ENCODE measurements at places on chromosomes 11 and 22. TPM values are rescaled to one million over a fixed set of nuclear protein-coding genes. Genes with fewer than 3 reads are reported as not detected.
A peak's percentile ranks its signal among the peaks of the same experiment; 100 is the strongest.

Gene ART1
- total RNA-seq = not detected

Gene NCAM1
- total RNA-seq = 229 TPM

Gene YIF1A
- 68.1 TPM for total RNA-seq

GRCh38 chr11:79139900-79140299 lies 300.9 kb downstream of the TENM4 start:
- no peak for DNase-seq

- DNase-seq = no peak
Measured at GRCh38 chr22:20584872-20585638, 77.6 kb downstream of the MED15 start.

DNA sequence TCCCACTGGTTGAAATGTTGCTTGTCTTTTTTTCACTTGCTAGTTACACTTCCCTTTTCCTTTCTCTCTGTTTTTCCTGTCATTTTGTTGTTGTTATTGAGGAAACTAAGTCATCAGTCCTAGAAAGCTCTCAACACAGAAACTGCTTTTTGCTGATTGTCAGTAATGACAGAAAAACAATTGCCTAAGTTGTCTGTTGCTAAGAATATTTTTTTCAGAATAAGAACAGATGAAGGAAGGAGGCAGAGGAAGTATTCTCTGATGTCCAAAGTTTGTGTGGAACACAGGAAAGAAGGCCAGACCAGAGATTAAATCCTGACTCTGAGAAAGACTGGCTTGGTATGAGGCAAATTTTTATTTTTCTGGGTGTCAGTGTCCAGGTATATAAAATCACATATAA lies 163.3 kb downstream of the CASP12 start:
- no peak for DNase-seq

DNA sequence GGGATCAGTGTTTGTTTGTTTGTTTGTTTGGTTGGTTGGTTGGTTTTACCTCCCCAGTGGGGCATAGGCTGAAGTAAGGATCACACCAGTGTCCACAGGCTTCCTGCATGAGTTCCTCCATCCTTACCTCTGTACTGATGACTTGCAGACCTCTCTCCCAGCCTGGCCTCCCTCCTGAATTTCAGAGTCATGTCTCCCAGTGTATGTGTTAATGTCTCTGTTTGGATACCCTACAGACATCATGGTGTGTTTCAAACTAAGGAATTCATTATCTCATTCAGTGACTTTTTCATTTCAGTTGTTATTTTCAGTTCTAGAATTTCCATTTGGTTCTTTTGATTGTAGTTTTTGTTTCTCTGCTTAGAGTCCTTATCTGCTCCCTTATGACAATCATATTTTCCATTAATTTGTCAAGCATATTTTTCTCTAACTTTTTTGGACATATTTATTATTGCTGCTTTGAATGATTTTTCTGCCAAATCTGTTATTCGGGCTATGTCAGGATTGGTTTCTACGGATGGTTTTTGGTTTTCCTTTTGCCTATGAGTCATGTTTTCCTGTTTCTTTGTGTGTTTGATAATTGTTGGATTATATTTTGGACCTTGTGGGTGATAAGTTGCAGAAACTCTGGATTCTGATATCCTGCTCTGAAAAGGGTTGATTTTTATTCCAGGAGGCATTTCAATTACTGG lies 23.6 kb downstream of the MYEOV start:
- no peak for DNase-seq

DNA sequence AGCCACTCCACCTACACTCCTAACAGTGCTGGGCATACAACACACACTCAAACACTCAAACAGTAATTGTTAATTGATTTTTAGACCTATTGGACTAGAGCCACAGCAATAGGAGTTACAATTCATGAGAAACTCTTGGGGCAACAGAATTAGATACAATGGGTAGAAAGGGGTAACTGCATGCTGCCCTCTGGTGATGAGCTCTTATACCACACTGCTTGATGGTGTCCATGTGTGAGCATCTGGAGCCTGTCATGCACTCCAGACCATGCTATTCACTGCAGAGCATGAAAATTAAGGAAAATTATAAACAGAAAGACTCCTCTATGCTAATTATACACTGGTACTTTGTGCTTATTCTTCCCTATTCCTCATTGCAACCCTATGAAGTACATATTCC lies 975.5 kb upstream of the CCDC90B start:
- DNase-seq = no peak

GRCh38 chr11:123179586-123179985 lies 15.5 kb downstream of the CLMP start:
- no peak for DNase-seq

GRCh38 chr11:727281-727701 lies 20.0 kb upstream of the TALDO1 start:
- DNase-seq = no peak

DNA sequence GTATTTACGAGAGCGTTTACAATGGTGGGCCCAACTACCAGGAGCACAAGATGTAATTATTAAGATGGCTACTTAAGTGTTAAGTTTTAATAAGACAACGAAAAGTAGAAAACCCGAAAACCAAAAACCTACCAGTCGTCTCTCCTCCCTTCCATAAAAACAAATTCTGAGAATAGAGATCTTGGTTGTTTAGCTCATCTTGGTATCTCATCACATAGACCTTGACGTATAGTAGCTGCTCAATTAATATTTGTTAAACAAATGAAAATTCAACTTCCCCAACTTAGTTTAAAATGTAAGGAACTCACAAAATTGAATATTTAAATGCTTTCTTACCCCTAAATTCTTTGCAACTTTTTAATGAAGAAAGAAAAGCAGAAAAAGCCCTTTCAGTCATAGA lies 669 bp downstream of the KDM4D start:
- DNase-seq = no peak

GRCh38 chr11:72224564-72225410 lies at the start of gene INPPL1:
Gene INPPL1 (plus strand): TSS chr11:72224767. CDS start chr11:72224985, 218 bp downstream.
- DNase-seq = peak; percentile 58

DNA sequence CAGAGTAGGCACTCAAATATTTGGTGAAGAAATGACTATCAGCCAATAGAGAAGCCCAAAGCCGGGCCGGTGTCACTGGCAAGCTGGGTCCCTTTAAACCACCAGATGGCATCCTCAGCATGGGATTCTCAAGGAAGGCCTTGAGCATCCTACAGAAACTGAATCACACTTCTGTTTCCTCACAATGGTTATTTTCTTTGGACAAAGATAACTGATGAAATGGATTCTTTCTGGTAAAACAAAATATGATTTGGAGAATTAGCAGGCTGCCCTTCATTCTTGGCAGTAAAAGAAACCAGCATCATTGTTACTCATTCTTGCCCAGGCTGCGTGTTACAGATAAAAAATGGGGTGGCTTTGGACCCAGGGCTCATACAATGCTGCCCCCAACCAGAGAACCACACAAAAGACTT lies 30.3 kb upstream of the ASPHD2 start:
- peak; percentile 61 for DNase-seq

GRCh38 chr11:87465716-87466115 lies 428.0 kb downstream of the TMEM135 start:
- no peak for DNase-seq

- DNase-seq = no peak
Measured at GRCh38 chr11:35016916-35017315, 100.5 kb downstream of the PDHX start.

GRCh38 chr11:69293087-69293486 lies 868 bp upstream of the MYEOV start:
- no peak for DNase-seq

Measured in right atrium auricular region (tissue), 2 donors.